ENCODE measurements at places on chromosomes 6 and 20.

GRCh38 chr20:23585808-23586734, 17.8 kb upstream of the CST9L start:
- DNase-seq = no peak

- DNase-seq = no peak
Observed at GRCh38 chr20:15599961-15600360, 973.3 kb downstream of the KIF16B start.

GRCh38 chr6:87151781-87152525, 3.4 kb upstream of the ZNF292 start:
- peak; percentile 77 for DNase-seq

GRCh38 chr6:43790031-43790430, 20.0 kb downstream of the VEGFA start:
- DNase-seq = no peak

- no peak for DNase-seq
Observed at GRCh38 chr6:9252799-9253198, 817.5 kb upstream of the SLC35B3 start.

GRCh38 chr20:34108616-34109174, 3.3 kb downstream of the EIF2S2 start:
- no peak for DNase-seq

GRCh38 chr6:163176097-163176496, 238.4 kb upstream of the QKI start:
- no peak for DNase-seq

DNA sequence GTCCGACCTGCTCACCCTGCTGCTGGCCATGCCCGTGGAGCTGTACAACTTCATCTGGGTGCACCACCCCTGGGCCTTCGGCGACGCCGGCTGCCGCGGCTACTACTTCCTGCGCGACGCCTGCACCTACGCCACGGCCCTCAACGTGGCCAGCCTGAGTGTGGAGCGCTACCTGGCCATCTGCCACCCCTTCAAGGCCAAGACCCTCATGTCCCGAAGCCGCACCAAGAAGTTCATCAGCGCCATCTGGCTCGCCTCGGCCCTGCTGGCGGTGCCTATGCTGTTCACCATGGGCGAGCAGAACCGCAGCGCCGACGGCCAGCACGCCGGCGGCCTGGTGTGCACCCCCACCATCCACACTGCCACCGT, 885 bp downstream of the NTSR1 start:
- DNase-seq = no peak

- no peak for DNase-seq
Observed at GRCh38 chr6:158557927-158558326, 2.0 kb upstream of the TMEM181 start.

- peak; percentile 3 for DNase-seq
Observed at GRCh38 chr6:37741757-37742400, 44.2 kb upstream of the MDGA1 start.

- DNase-seq = no peak
Observed at GRCh38 chr6:131979515-131980337, 28.6 kb upstream of the CCN2 start.

DNA sequence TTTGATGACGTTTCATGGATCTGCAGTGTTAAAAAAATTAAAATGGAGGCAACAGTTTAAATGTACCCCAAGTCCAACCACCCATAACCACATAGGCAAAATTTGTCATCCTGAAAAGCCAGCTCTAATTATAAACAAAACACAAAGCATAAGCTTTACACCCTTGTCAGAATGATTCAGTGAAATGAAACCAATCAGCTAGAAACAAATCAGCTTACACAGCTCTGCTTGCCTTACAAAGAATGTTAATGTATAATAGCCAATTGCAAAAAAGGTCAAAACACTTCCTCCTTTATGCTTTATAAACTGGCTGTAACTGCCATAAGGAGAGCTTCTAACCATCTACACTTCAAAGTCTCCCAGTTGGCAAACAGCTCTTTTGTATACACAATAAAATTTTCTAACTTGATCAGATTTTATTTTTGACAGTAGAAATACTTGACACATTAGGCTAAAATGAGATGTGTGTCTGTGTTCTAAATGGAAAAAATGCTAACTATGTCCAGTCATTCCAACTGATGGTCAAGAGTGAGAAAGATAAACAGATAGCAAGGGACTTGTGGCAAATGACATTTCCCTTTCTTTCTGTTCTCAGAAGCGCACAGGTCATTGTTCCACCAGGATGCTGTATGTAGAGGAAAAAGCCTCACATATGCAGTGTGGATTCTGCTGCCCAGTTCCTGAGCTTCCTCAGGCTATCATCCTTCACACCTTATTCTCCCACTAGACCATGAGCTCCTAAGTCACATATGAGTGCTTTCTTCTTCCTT, 344.3 kb upstream of the ID4 start:
- no peak for DNase-seq

DNA sequence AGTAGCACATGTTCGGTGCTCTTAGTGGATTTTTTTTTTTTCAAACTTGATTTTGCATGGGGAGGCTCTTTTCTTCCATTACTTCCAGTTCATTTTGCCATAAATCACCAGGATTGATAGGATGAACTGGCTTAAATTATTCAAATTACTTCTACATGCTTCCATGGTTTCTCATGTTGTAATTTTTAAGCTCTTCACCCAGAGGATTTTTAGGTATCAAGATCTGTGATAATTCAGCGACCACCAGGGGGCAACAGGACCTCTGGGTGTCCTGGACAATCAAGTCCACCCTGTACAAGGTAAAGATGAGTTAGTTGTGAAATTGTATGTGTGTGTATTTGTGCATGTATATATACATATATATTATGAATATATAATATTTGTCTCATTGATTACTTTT, 4.2 kb upstream of the EPHA7 start:
- DNase-seq = peak; percentile 18

- DNase-seq = no peak
Observed at GRCh38 chr6:138000941-138001340, 106.3 kb downstream of the PERP start.

GRCh38 chr6:24520929-24521546, 26.3 kb downstream of the ALDH5A1 start:
- DNase-seq = peak; percentile 48

DNA sequence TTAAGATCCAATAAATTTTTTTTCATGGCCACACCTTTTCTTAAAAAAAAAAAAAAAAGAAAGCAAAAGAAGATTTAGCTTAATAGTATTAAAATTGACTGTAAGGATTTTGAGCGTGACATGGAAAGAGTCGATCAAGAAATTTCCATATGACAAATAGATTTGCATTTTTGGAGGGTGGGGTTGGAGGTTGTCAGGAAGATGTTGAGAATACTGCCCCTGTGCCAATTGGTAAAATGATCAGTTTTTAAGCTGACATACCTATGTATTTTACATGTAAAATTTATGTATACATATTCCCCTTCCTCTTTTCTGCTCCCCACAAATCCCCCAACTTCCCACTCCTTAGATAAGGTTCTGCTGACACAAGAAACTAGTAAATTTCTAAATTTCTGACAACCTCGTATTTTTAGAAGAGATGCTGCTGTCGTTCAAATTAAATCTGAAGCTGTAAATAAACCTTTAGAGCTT, 520.9 kb downstream of the CD83 start:
- no peak for DNase-seq

- DNase-seq = no peak
Observed at GRCh38 chr6:14818422-14818884, 427.4 kb upstream of the JARID2 start.

- no peak for DNase-seq
Observed at GRCh38 chr6:165647041-165647440, 16.0 kb downstream of the PDE10A start.

GRCh38 chr6:2157441-2158127, 87.8 kb downstream of the GMDS start:
- peak; percentile 18 for DNase-seq

- DNase-seq = no peak
Observed at GRCh38 chr20:38301309-38301708, 2.6 kb upstream of the BPI start.

DNA sequence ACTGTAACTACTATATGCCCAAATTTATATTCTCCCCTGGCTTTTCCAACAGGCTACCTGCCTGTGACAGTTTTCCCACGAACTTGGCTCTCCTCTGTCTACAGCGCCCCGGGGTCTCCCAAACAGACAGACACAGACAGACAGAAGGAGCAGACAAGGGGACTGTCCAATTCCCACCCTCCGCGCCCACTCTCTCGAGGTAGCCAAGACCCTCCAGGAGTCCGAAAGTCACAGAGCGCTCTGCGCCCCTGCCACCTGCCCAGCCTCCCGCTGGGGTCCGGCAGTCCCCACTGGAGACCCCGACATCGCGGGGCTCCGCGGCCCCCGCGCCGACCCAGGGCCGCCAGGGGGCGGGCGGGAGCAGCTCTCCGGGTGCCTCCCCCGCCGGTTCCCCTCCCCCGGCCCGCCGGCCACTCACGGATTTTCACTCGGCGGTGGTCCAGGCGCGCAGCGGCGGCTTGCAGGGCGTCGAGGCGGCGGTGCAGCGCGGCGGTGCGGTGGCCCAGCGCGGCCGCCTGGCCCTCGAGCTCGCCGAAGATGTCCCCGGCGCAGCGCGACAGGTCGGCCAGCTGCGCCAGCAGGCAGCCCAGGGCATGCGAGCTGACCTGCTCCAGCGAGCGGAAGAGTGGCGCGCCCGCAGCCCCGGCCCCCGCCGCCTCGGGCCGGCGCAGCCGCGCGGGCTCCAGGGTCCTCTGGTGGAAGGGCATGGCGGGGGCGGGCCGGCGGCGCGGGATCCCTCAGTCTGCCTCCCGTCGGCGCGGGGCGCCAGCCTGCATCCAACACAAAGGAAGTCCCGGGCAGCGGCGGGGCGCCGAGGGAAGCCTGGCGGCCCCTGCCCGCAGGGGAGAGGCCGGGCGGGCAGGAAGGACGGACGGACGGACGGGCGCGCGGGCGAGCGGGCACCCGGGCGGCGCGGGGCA, 81.3 kb upstream of the CCDC28A start:
- peak; percentile 73 for DNase-seq

- DNase-seq = no peak
Observed at GRCh38 chr6:11711984-11712711, 66.5 kb downstream of the ADTRP start.

GRCh38 chr6:38034274-38034914, 214.9 kb downstream of the ZFAND3 start:
- no peak for DNase-seq

DNA sequence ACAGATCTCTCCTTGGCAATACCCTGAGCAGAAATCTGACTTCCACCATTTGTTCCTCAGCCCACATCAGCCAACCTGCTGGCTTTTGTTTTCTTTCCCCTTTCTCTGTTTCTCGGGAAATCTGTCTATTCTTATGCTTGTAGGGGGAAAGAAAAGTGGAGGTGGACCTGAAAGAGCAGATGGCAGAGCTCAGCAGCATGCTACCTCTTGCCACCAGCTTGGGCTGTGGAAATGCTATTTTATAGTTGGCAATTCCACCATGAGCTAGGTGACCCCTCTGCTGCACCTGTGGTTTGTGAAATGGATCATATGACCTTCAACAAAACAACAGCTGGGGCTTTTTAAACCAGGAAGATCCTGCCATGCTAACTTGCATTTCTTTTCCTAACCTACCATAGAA, 6.8 kb upstream of the SPATS1 start:
- DNase-seq = no peak

GRCh38 chr20:44187054-44187771, at the start of gene JPH2:
TSS of gene JPH2 (minus strand) at chr20:44187188. CDS start at chr20:44186705, 483 bp downstream.
- DNase-seq = no peak

DNA sequence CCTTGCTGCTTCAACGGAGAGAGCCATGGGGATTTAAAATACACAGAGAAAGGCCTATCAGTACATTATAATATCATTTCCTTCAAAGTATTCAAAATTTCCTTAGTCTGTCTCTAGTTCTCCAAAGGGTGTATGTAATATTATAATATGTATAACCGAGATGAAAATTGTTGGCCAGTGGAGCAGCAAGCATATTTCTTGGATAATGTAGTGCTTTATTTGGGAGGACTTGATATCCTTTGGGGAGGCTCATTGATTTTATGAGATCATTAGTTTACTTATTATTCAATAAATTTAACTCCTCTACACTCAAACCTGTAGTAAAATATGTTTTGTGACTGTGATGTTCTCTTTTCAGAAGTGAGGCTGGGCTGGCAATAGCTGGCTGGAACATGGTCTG, 802.9 kb upstream of the FLRT3 start:
- no peak for DNase-seq

GRCh38 chr6:139364982-139365379, 9.5 kb downstream of the CITED2 start:
- DNase-seq = no peak

DNA sequence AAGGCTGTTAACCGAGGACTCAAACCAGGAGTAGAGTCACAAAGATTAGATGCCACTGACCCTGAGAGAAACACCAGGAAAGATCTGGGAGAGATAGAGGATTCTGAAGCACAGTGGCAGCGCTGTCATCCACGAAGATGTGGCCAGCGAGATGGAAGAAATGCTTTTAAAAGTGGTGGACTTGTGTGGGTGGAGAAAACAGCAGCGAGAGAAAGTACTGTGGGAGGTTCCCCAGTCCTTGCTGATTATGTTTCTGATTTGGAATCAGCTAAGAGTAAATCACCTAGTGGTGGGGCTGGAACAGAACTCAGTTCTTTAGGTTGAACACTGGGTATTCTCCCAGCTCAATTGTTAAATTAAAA, 435 bp upstream of the ZNF322 start:
- DNase-seq = peak; percentile 13

- DNase-seq = peak; percentile 27
Observed at GRCh38 chr6:166253778-166254204, 54.4 kb downstream of the PRR18 start.

DNA sequence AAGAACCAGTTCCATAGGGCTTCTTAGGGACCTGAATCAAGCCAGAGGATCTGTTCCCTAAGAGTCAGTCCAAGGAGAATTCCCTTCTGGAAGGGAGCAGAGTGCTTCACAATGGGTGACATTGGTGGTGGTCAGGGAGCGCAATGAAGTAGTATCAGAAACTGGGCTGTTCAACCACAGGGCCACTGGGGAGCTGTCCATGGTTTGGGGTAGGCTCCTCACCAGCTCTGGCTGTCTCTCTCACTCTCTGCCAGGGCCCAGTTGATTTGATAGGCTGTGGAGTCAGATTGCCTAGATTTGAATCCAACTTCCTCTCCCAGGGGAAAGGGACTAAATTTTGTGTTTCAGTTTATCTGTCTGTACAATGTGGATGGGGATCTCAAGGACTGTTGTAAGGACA, 36.7 kb upstream of the CHD6 start:
- no peak for DNase-seq

DNA sequence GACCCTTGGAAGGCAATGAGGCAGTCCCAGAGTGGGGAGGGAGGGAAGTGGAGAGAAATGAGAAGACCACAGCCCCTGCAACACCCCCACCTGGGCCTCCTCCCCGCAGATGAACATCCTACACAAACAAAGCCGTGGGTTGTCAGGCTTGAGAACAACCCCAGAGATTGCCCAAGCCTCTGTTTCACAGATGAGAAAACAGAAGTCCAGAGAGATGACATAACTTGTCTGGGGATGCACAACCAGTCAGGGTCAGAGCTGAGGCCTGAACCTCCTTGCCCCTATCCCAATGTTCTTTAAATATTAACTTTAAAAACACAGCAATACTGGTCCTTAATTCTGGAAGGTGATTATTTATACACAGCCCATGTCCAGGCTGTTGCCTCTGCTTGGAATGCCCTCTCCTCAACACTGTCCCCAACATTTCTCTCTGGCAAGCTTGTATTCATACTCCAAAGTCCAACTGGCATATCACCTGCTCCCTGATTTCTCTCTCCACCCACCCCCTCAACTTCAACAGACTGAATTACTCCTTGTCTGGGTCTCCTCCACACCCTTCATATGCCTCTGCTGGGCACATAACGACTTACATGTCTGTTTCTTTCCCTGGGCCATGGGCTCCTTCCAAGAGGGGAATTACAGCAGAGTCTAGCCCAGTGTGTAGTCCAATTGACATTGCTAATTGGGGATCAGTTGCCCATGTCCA, 135.5 kb upstream of the LRFN2 start:
- no peak for DNase-seq

GRCh38 chr20:51318058-51318949, 224.2 kb downstream of the NFATC2 start:
- DNase-seq = peak; percentile 70

Measured in activated naive CD8-positive, alpha-beta T cell treated with anti-CD3 and anti-CD28 coated beads, Interleukin-2, amount 50 U/mL, for 24 hours (primary cell).